M059J (cell line): ENCODE measurements at places on chromosomes 11 and 22. TPM values are rescaled to one million over a fixed set of nuclear protein-coding genes. Genes with fewer than 3 reads are reported as not detected.

Gene SPI1
- not detected in 2 replicates for total RNA-seq

Gene DAGLA
- 1.4 and 3.3 TPM in 2 replicates for total RNA-seq

Gene METTL15
- total RNA-seq = 14.6 and 17.0 TPM in 2 replicates

Gene APOA5
- not detected in 2 replicates for total RNA-seq

Gene KCNE3
- total RNA-seq = 0.10 TPM in 1 of 2 replicates, not detected in the other

DNA sequence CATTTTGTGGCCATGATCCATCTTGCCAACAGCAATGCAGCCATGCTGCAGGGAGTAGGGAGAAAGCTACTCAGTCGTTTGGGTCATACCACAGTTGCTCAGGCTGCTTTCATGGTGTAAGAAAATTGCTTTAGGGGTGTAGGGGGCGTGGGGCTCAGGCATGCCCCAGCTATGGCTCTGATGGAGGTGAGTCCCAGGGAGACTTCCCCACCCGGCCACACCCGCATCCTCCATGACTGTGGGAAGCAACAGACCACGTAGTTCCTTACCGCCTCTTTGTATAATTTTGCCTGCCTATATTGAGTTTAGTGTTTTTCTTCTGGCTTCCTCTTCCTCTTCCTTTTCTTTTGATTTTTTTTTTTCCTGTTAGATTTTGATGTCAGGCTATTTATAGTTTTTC lies 58.8 kb downstream of the SPECC1L start:
- no peak for DNase-seq

DNA sequence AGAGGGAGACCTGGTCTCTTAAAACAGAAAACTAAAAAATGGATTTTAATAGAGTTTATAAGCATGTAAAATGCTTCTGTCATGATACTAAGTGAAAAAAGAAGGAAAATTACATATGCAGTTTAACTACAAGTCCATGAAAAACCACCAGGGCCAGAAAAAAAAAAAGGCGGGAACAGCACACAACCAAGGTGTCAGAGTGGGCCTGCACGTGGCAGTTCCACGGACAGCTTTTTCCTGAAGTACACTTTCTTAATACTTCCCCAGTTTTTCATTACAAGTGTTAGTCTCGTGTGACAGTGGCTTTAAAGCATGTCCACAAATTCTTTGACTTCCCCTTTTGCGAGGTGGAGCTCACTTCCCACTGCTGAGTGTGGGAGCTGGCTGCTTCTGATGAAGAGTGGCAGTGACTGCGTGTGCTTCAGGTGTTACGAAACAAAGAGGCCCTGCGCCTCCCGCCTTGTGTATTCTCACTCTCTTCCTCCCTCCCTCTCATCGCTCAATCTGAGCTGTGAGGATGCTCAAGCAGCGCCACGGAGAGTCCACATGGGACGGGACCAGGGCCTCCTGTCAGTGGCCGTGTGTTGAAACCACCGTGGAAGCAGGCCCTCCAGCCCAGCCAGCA lies 16.4 kb downstream of the PPM1F start:
- DNase-seq = no peak

DNA sequence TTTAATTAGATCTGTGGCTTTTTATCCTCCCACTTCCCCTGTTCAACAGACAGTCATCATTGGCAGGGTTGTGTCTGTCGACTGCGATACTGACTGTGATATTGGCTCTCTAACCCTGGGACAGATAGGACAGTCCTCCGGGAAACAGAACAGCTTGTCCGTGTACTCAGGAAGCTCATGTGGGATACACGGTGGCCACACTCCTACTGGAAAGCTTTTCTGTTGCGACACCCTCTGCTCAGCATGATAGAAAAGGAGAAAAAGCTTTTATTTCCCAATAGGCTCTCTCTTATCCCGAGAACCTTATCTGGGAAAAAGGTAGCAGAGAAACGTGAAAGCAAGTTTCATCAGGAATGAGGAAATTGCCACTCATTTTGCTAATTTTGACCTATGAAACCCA lies 60.4 kb upstream of the HSPA8 start:
- DNase-seq = no peak

DNA sequence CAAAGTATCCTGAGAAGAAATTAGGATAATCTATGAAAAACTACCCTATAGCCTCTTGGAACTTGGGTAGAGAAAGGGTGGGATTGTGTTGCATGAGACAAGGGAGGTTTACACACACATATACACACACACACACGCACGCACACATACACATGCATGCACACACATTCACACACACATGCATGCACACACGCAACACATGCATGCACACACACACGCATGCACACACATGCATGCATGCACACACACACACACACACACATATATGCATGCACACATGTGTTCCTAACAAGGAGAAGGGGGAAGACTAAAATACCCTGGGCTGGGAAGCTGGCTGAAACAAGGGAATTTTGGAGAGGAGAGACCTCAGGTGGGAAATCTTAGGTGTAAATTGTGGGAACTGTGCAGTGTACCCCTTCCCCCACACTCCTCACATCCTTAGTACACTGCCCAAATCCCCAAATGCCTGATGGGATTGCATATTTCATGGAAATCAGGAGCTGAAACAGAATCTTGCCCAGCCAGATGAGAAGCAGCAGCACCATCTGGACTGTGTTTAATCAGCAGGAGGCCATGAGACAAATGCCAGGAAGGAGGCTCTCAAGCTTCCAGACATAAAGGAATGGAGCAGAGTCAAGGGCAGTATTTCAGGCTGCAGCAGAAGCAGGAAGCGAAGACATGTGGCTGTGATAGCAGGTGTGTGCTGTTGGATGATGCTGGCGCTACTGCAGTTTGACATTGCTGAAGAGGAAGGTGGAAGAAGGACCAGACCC lies 14.6 kb upstream of the POLD3 start:
- DNase-seq = no peak

DNA sequence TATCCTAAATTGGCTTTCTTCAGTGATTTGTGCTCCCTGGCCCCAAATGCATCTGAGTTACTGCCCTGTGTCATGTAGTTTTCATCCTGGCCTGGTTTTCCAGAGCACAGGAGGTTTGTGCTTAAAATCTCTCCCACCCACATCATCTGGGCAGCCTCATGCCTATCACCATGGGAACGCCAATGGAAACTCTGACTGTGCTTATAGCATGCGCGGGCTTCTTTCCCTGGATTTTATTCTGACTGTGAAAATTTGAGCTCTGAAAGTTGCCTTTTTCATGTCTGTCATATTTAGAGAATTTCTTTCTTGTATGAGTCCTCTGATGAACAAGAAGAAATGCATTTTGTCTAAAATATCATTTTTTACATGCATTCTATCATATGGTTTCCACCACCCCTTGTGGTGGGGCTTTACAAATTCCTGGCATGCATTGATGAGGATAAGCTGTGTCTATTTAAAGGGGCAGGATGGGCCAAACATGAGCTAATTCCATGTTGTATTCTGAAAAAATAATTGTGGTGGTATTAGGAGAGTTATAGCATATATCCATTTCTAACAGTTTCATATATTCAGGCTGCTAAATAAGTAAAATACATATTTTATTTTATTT lies 55.1 kb downstream of the IRAG1 start:
- no peak for DNase-seq

DNA sequence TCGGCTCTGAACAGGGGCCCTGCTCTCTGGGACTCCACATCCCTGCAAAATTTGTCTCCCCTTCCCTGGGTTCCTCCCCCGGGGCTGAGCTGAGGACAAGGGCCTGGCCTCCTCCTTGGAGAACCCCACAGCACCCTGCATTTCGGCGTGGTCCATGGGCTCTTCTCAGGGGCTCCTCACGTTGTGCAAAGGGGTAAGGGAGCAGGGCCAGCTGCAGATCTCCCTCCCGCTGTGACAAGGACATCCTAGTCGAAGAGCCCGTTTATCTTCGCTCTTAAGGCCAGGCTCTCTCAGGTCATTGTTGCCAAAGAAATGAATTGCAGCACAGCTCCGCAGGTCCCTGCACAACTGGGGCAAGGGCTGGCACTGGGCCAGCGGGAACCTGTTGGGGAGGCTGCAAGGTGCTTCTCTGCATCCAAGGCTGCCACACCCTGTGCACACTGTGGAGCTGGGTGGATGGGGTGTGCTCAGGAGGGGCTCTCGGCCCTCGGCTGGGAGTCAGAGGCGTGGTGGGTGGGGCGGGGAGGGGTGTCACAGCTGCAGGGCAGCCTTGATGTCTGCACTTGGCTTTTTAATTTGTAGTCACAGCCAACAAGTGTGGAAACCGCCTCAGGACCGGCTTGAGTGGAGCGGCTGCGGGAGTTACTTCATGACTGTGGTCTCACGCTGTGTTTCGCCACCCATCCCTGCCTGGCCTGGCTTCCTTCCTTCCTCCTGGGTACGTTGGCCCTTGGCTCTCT lies 26.6 kb upstream of the SEPTIN5 start:
- DNase-seq = no peak

DNA sequence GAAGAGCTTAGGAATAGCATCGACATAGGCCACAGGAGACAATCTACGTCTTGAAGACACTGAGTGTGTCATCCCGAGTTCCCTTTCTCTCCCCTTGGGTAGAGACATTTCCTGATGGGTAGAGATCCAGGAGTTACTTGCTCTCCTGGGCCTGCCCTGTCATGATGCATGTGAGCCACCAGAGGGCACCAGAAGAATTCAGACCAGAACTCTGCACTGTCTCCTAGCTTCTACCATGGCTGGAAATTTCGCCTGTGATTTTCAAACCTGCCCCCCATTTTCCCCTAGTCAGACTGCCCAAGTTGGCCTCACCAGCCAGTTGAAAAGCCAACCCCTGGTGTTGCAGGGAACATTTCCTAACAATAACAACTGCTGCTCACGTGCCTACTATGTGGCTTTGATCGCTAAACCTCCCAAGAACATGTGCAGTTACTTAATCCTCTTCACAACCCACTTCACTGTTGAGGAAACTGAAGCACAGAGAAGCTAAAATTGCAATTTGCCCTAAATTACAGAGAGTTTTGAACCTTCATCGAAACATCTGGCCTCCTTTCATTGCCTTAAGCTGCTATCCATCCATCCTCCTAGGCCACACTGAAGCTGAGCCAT lies 47.2 kb downstream of the C11orf58 start:
- DNase-seq = peak; percentile 69

DNA sequence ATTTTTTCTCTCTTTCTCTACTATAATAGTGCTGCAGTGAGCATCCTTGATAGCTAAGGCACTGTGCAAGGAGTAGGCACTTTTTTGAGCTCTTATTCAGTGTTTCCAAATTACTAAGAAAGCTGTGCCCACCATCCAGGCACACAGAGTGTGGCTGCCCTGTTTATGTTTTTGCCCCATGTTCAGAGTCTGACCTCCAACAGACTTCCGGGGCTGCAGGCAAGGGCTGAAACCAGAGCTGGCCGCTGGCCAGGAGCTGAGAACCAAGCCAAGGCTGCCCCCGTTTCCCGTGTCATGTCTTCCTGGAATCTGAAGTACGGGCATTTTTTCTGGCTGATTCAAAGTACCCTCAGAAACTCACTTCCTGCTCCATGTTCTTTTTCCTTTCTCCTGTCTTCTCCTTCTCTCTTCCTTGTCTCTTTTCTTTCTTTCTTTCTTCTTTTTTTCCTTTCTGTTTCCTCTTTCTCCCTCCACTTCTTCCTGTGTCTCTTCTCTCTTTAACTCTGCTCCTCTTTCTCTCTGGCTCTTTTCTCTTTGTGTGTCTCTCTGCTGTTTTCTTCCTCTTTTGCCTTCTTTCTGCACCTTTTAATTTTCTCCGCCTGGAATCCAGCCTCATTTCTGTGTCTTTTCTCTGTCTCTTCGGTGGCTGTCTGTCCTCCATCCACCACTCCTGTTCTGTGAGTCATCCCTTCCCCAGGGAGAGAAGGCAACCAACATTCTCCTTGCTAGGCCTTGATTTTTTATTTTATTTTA lies 17.0 kb upstream of the KCTD14 start:
- peak; percentile 94 for DNase-seq

GRCh38 chr11:79026803-79027445 lies 413.9 kb downstream of the TENM4 start:
- DNase-seq = peak; percentile 78

DNA sequence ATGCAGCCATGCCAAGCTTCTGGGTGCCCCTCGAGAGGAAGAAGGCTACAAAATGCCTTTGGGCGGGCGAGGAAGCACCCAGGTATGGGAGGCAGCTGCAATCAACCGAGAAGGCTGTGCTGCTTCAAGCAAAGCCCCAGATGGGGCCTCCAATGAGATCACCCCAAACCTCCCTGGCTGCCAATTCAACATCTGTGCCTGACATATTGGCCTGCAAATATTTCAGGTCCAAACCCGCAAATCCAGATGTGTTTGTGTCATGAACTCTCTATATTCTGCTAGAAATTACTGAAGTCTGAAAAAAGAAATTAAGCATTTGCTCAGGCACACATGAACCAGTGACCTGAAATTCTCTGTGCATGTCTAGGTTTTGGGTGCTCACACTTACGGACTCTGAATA lies 78.8 kb upstream of the RCN1 start:
- no peak for DNase-seq

- DNase-seq = peak; percentile 43
Measured at GRCh38 chr11:61384271-61385242, 7.8 kb upstream of the TMEM216 start.

- peak; percentile 66 for DNase-seq
Measured at GRCh38 chr11:58006940-58007339, 16.7 kb upstream of the OR9Q1 start.

- no peak for DNase-seq
Measured at GRCh38 chr11:121439337-121439736, 12.8 kb upstream of the SORL1 start.

DNA sequence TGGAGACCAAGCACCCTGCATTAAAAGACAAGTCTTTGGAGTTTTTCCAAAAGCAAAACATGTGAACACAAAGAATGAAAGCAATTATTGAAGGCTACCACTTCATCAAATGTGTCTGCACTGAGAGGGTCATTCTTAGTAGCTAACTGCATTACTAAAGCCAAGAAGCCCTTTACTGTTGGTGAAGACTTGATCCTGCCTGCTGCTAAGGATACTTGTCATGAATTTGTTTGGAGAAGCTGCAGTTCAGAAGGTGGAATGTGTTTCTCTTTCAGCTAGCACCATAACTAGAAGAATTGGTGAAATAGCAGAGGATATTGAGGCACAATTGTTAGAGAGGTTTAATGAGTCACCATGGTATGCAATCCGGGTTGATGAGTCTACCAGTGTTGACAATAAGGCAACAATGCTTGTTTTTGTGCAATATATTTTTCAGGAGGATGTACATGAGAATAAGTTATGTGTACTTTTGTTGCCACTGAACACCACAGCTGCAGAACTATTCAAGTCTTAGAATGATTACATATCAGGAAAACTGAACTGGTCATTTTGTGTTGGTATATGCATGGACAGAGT lies 457.3 kb upstream of the ISX start:
- DNase-seq = peak; percentile 52

DNA sequence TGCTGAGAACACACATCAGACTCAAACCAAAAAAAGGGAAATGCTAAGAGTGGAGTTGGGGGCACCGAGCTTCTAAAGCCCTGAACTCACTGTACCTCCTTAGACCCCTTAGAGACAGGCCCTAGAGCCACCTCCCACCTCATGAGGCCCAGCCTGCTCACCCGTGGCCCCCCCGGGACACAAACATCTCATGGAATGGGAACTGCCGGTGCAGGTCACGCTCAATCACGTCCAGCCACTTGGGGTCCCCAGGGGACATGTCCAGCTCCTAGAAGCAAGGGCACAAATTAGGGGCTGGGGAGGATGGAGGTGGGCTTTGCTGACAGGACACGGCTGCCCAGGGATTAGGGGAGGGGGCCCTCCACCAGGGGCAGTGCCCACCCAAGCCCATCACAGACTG lies 6.3 kb upstream of the CASTOR1 start:
- no peak for DNase-seq

GRCh38 chr11:130668751-130669150 lies 220.3 kb downstream of the ADAMTS15 start:
- no peak for DNase-seq

- peak; percentile 35 for DNase-seq
Measured at GRCh38 chr11:61769169-61769920, 16.9 kb downstream of the MYRF start.

- DNase-seq = peak; percentile 56
Measured at GRCh38 chr11:128599729-128600128, 12.4 kb upstream of the ETS1 start.
